Effector memory CD8-positive, alpha-beta T cell (primary cell): ENCODE measurements at places on chromosomes 6 and 20.

- no peak overlapping the region for H3K27ac ChIP-seq
- H3K36me3 ChIP-seq, result no peaks in the 10 kb centered on the region
- H3K27me3 ChIP-seq, result no peaks in the 10 kb centered on the region
- no peak overlapping the region for H3K4me3 ChIP-seq
- H3K4me1 ChIP-seq, result peaks cover 28% of the 10 kb centered on the region
- no peak for DNase-seq
These were observed 60.6 kb upstream of the IL20RA start for GRCh38 chr6:137105375-137105774.

DNA sequence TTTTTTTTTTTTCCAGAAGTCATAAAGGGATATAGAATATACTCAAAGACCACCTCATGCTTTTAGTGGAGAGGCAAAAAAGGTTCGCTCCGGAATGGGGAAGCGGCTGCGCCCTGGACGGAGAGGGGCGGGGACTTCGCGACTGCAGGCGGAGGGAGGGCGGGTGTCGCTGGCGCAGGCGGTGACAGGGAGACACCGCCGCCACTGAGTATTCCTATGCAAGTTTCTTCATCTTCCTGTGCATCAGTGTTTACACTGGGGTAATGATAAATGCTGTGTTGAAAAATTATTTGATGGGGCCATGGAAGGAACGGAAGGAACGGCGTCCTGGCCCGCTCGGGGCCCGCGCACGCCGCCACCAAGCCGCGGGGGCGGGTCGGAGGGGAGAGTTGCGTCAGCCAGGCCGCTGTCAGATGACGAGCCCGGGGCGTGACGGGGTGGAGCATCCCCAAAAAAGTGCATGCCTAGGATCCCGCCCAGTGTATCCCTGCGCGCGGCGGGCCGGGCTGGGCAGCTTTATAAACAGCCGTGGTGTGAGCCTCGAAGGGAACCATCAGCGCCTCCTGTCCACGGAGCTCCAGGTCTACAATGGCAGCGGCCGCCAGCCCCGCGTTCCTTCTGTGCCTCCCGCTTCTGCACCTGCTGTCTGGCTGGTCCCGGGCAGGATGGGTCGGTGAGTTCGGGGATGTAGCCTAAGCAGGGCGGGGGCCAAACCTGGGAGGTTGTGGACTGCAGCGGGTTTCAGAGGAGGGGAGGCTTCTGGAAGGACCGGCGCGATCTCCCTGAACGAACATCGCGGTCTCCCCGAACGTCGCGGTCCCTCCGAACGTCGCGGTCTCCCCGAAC lies at the start of gene ULBP1:
Gene ULBP1, plus strand, starts transcription at position 482 of the 846 bp plus-strand sequence. Its CDS starts 107 bp downstream, at position 589.
- peaks cover 87% of the 10 kb centered on the region for H3K27me3 ChIP-seq
- peaks cover 13% of the 10 kb centered on the region for H3K36me3 ChIP-seq
- peak; percentile 58 for DNase-seq
- peaks cover 30% of the 10 kb centered on the region for H3K4me1 ChIP-seq
- peak within 1 kb of the TSS; percentile 92 for H3K4me3 ChIP-seq

GRCh38 chr6:168828800-168829199 lies 387.8 kb downstream of the SMOC2 start:
- DNase-seq, result no peak
- no peak overlapping the region for H3K27ac ChIP-seq
- H3K4me3 ChIP-seq, result no peak overlapping the region

GRCh38 chr6:37654727-37655500 lies 42.8 kb downstream of the MDGA1 start:
- no peaks in the 10 kb centered on the region for H3K4me1 ChIP-seq
- DNase-seq, result no peak
- peaks cover 55% of the 10 kb centered on the region for H3K27me3 ChIP-seq
- no peaks in the 10 kb centered on the region for H3K36me3 ChIP-seq

GRCh38 chr6:90315354-90315950 lies 18.8 kb upstream of the BACH2 start:
- peaks cover 35% of the 10 kb centered on the region for H3K27me3 ChIP-seq
- H3K27ac ChIP-seq, result no peak overlapping the region
- H3K4me3 ChIP-seq, result no peak overlapping the region
- DNase-seq, result no peak

DNA sequence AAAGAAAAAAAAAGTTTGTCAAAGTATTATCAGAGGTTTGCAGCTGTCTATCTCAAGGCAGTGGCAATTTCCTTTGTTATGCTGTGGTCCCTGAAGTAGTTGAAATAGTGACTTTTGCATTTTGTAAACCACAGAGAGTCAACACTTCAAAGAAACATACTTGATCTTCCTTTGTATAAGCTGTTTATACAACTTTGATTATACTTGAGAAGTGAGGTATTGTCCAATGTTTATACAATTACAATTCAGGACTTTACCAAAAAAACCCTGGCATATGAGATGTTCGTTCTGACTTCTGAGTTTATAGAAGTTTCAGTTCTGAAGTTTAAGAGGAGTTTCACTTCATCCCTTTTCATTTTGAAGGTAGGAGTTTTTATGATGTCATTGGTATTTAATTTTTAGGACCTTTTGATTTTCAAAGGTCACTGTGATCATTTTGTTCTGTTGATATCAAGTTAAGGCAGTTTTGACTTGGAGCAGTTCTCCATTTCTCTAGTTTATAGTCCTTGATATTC lies 4.0 kb downstream of the STK4 start:
- H3K4me1 ChIP-seq, result peaks cover 82% of the 10 kb centered on the region
- no peaks in the 10 kb centered on the region for H3K27me3 ChIP-seq
- H3K36me3 ChIP-seq, result peaks cover 79% of the 10 kb centered on the region
- no peak for DNase-seq
- peak overlapping the region; percentile 99 for H3K27ac ChIP-seq

DNA sequence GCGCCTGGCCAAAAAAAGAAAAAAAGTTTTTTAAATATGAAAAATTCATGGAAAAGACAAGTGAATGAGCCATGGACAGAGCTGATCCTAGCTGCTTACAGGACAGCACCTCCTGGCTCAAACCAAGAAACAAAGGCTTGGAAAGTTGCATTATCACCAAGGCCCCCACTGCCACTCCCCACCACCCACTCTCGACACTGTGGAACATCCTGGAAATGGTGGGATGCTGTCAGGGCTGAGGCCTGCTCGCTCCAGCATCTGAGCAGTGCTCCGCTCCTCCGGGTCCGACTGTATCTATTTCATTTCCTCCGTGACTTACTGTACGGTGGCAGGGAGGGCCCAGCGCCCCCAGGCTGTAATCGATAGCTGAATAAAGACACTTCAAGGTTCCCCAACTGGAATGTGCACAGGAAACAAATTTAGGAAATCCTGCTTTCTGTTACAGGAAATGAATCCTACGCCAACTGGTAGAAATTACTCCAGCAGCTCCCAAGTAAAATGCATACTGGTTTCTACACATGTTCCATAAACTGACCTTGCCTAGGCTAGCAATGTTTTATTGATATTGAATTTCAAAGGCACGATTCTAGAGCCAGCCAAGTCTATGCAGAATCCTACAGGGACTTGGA lies 109.5 kb upstream of the NFATC2 start:
- H3K4me3 ChIP-seq, result no peak overlapping the region
- no peaks in the 10 kb centered on the region for H3K36me3 ChIP-seq
- no peak overlapping the region for H3K27ac ChIP-seq
- H3K27me3 ChIP-seq, result no peaks in the 10 kb centered on the region
